ENCODE measurements at places on chromosomes 5 and 9.

- H3K36me3 ChIP-seq, result peaks cover 4% of the 10 kb centered on the region
- no peaks in the 10 kb centered on the region for H3K4me1 ChIP-seq
- no peak overlapping the region for H3K4me3 ChIP-seq
- no peak overlapping the region for H3K27ac ChIP-seq
- no peak for DNase-seq
These were observed 7.6 kb downstream of the TMEM174 start for GRCh38 chr5:73180566-73180965.

DNA sequence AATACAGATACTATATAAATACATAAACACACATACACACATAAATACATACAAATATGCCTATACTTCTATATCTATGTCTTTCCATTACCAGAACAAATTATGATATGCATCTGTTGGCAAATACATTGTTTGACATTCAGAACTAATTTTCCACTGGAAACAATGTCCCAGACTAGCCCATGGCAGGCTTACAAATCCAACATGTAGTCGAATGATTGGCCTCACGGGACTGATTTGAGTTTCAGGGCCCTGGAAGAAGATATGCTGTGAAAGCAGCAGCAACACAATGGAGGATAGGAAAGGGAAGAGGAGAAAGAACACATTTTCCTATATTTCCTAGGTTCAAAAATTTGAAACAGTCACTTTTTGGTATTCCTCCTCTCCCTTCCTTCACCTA, 881.1 kb upstream of the DMAC1 start:
- H3K27ac ChIP-seq, result no peak overlapping the region
- no peaks in the 10 kb centered on the region for H3K4me1 ChIP-seq
- peaks cover 2% of the 10 kb centered on the region for H3K27me3 ChIP-seq
- no peak for DNase-seq
- no peak overlapping the region for H3K4me3 ChIP-seq

- no peaks in the 10 kb centered on the region for H3K36me3 ChIP-seq
- no peak for DNase-seq
- peaks cover 5% of the 10 kb centered on the region for H3K27me3 ChIP-seq
- no peak overlapping the region for H3K4me3 ChIP-seq
- no peaks in the 10 kb centered on the region for H3K4me1 ChIP-seq
- no peak overlapping the region for H3K27ac ChIP-seq
These were observed 20.6 kb upstream of the COL5A1 start for GRCh38 chr9:134620751-134621557.

GRCh38 chr9:83061990-83062650, 822 bp downstream of the RASEF start:
- peaks cover 7% of the 10 kb centered on the region for H3K27me3 ChIP-seq
- no peak overlapping the region for H3K27ac ChIP-seq
